ENCODE measurements at places on chromosomes 1 and 21.
A peak's percentile ranks its signal among the peaks of the same experiment; 100 is the strongest.

DNA sequence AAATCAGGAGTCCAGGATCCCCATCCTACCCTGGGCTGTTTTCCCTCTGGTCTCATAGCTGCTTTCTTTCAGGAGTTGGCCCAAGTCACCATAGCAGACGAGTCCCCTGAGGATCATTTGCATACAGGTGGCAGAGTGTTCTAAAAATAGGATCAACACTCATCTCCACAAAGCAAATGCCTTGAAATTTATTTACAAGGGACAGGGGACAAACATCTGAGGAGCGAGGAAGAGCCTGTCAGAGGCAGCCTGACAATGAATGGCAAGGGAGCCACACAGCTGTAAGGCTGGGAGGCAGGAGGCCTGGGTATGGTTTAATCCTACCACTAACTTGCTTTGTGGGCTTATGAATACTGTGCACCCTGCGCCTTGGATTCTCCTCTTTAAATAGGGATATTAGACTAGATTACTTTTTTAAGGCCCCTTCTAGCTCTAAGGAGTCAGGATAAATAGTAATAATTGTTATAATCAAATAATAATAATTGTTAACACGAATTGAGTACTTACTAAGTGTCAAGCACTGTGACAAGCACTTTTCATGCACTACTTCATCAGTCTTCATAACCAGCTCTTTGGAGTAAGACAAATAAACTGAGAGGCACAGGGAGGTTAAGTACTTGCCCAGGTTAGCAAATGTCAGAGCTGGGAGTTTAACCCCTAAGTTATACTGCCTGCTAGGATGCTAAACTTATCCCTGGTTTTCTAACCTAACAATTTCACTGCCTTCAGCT, 34.5 kb downstream of the RAB3B start:
- DNase-seq: no peak

DNA sequence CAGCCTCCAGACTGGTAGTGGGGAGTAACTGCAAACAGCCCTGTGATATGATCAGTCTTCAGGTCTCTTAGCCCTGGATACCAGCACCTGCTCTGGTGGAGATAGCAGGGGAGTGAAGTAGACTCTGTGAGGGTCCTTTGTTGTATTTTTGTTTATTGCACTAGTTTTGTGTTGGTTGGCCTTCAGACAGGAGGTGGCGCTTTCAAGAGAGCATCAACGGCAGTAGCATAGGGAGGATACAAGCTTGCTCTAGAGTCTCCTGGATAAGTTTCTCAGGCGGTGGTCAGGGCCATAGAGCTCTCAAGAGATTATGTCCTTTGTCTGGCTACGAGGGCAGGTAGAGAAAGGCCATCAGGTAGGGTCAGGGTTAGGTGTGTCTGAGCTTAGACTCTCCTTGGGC, 116.4 kb downstream of the USH2A start:
- DNase-seq: no peak

- no peak for DNase-seq
Observed at GRCh38 chr1:59410457-59410856, 113.6 kb downstream of the FGGY start.

GRCh38 chr1:162475539-162476185, 22.0 kb upstream of the UHMK1 start:
- DNase-seq: no peak

GRCh38 chr1:194658090-194658439, 1471.7 kb upstream of the B3GALT2 start:
- no peak for DNase-seq

- no peak for DNase-seq
Observed at GRCh38 chr1:31855038-31855845, 39.4 kb upstream of the SPOCD1 start.

GRCh38 chr1:37437087-37437486, 37.3 kb upstream of the ZC3H12A start:
- DNase-seq: no peak

- DNase-seq: no peak
Observed at GRCh38 chr1:233315718-233316301, 11.7 kb upstream of the MAP3K21 start.

DNA sequence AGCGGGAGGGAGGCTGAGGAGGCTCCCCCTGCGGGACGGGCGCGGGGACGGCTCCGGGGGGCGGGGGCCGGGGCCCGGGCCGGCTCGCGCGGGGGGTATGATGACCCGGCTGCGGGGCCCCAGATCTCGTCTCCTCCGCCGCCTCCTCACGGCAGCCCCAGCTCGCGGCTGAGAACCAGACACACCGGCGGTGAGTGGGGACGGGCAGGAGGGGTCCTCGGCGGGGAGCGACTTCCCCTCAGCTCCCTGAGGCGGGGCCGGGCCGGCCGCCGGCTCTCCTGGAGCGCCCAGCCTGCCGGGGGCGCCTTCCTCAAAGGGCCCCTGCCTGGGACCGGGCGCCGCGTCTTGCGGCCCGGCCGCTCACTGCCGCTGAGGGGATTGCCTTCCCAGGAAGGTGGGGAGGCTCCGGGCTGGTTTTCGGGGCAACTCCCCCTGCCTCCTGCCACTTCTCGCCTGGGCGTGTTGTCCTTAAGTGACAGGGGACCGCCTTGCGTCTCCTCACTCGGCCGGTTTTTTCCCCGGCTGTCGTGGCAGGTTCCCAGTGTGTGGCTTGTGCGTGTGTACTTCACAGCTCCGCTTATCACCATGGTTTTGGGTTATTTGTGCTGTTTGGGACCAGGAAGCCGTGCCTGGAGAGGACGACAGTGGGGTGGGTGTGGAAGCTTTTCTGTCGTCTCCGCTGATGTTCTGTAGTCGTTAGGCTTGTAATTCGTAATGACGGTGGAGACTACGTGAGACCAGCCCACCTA, 800 bp downstream of the HIPK1 start:
- DNase-seq: peak; percentile 88

GRCh38 chr1:54926970-54927369, 40.0 kb upstream of the DHCR24 start:
- DNase-seq: no peak

GRCh38 chr21:38760017-38760761, 45.5 kb upstream of the ETS2 start:
- DNase-seq: no peak

GRCh38 chr1:45566722-45567121, 16.1 kb downstream of the AKR1A1 start:
- DNase-seq: no peak

GRCh38 chr1:235642011-235642942, 7.3 kb downstream of the GNG4 start:
- peak; percentile 68 for DNase-seq

GRCh38 chr1:30303387-30303786, 420.0 kb downstream of the MATN1 start:
- DNase-seq: no peak

- DNase-seq: peak; percentile 45
Observed at GRCh38 chr1:226061841-226062557, 517 bp upstream of the H3-3A start.

GRCh38 chr1:28867850-28868249, 46.5 kb upstream of the EPB41 start:
- DNase-seq: no peak

DNA sequence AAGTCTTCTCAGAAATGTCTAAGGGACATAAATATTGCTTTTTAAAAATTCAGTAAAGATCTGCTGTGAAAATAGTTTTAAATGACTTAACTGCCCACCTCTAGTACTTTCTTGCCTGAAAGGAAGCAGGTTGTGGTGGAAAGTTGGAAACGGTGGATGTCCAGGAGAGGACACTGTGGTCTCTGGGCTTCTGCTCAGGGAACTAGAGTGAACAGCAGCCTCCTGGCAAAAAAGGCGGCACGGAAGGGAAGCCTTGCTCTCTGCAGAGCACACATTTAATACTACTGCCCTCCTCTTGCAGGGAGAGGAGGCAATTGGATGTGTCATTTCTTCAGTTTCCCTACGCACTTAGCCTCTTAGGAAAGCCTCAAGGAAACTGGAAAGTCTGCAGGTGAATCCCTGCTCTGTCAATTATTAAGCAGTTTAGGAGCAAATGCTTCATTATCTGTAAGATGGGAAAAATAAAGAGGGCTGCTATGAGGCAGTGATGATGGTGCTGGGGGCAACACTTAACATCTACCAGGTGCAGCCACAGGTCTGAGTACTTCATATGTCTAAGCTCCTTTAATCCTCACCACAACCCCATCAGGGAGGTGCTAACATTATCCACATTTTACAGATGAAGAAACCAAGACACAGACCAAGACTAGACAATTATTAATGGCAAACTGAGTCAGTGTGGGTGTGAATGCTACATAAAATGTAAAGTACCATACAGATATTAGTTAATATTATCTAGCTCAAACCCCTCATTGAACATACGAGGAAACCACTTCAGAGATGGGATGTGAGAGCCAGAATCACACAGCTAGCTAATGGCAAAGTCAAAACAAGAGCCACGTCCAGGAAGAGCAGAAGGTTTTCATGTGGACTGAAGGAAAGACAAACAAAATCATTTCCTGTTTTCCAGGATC, 108.9 kb upstream of the ADAR start:
- DNase-seq: no peak

- DNase-seq: no peak
Observed at GRCh38 chr1:182215764-182216163, 154.3 kb upstream of the ZNF648 start.

DNA sequence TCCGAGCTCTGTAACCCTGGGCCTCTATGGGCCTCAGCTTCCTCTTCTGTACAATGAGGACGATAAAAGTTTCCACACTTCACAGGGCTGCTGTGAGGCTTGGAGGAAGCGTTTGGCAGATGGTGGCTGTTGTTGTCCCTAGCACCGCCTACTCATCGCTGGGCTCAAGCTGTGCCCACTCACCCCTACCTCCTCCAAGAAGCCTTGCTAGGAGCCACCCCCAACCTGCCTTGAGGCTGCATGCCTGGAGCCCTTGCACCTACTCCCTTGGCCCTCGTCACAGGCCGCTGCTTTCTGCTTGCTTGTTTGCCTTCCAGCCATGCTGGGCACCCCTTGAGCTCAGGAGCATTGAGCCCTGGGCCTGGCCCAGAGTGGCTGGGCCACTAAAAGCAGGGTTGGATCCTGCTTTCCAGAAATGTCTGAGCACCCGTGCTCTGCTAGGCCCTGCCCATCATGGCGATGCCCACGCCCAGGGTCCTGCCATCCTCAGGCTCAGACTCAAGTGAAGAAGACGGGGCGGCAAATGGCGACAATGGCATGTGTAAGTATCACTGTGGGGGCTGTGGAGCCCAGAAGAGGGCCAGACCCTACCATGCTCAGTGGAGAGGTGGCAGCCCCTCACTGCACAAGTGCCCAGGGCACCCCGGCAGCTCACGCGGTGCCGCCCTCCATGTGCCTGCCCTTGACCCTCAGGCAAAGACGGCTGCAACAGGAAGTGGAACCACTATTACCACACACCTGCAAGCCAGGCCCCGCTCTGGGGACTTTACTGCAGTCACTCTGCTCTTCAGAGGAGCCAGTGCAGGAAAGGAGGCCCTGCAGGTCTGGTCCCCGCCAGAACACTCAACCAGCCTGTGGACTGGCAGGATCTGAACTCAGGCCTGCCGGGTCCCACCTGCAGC, 9.5 kb downstream of the SH3BGRL3 start:
- DNase-seq: peak; percentile 38

DNA sequence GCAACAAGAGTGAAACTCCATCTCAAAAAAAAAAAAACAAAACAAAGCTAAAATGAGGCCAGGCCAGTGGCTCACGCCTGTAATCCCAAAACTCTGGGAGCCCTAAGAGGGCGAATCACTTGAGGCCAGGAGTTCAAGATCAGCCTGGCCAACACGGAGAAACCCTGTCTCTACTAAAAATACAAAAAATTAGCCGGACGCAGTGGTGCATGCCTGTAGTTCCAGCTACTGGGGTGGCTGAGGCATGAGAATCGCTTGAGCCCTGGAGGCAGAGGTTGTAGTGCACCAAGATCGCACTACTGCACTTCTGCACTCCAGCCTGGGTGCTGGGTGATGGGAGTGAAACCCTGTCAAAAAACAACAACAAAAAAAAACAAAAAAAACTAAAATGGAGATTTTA, 191.2 kb upstream of the SGIP1 start:
- DNase-seq: no peak
